ENCODE measurements at places on chromosomes 5 and 9.

- DNase-seq = no peak
Measured at GRCh38 chr5:56861893-56862485, 46.6 kb downstream of the MAP3K1 start.

GRCh38 chr5:1655496-1656270 lies 131.9 kb upstream of the LPCAT1 start:
- no peak for DNase-seq

- no peak for DNase-seq
Measured at GRCh38 chr5:33973271-33973670, 11.2 kb downstream of the SLC45A2 start.

DNA sequence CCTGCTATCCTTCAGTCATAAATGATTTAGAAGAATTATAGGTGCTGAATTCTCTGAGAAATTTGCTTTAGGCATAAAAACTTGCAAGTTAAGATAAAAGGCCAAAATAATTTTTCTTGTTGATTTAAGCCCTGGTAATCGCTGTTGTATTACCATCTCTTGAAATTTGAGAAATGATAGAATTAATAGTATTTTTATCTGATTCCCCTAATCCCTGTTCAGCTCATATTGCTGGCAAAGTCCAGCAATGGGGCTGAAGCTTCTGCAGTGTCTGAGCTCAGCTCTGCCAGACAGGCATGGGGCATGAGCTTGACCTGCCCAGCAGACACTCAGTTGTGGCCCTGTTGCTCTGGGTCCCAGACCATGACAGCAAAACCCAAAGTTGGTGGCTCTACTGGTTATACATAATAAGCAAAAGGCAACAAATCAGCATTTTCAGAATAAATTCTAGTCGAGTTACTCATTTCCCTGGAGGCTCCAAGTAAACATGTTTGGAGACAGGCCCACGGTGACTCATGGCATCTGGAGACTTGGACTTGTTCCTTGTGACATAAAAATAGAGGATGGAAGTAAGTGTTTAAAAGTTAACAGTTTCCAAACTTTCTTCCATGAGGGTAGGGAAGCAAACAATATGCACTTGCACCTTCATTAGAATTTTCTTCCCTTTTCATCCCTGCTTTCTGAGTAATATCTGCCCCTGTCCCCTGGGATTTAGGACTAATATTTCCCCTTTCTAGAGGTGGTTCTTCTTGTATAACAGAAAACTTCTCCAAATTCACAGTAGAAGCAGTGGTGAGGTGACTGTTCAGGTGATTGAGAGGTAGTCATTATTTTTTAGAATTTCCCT lies 60.2 kb upstream of the SLC2A8 start:
- DNase-seq = no peak

- DNase-seq = no peak
Measured at GRCh38 chr9:124045076-124045829, 33.7 kb downstream of the LHX2 start.

DNA sequence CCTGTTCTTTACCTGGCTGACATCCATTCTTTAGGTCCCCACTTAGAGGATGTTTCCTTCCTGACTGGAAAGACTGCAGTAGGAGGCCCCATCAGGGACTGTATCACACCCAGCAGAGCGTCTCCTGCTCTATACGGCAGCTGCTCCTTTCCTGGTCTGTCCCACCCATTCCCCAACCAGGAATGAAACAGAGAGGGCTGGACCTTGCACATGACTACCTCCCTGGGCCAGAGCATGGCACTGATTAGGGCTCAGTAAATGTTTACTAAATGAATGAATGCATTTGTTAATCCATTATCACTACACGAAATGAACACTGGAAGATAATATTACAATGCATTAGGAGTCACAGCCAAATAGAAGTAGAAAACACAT lies 76.4 kb downstream of the ABCA1 start:
- no peak for DNase-seq

GRCh38 chr9:126704892-126705766 lies 91.4 kb downstream of the LMX1B start:
- DNase-seq = peak; percentile 79

DNA sequence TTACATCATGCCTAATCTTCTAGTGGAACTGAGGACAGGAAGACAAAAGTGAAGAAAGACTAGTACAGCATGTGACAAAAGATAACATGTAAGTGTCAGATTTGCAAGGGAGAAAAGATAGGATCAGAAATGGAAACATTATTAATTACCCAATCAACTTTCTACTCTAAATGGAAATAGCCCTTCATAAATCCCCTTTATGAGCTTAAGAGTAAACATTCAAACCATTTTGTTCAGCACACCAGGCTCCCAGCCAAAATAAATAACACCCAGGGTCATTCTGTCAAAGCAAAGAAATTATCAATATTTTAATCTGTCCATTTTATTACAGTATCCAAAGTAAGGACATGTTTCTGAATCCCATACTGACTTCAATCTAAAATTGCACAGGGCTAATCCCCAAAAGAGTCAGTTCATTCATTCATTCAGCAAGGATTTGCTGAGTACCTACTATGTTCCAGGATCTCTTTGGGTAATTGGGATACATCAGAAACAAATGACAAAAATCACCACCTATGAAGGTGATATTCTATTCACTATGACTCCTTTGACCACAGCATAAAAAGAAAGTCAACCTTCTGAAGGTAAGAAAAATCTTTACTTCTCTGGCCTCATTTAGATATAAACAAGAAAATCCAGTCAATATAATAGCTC lies 5.3 kb downstream of the PRELID2 start:
- DNase-seq = no peak

DNA sequence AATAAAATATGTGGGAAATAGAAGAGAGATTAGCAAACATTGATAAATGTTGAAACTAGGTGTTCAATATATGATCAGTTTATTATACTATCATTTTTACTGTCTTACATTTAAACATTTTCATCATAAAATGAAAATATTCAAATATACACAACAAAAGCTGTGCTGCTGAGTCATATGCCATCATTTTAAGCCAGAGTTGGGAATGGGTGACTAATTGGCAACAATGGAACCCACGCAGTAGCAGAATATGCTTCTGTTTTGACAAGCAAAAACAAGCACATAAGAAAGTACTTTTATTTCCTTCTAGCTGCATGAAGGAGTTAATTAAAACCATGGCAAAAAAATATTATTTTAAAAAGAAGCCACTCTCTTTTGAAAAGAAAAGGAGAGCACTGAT lies 340.0 kb upstream of the EDIL3 start:
- no peak for DNase-seq

GRCh38 chr5:140391312-140391711 lies 10.3 kb upstream of the ANKHD1 start:
- no peak for DNase-seq

- DNase-seq = no peak
Measured at GRCh38 chr5:22557251-22557650, 295.9 kb downstream of the CDH12 start.

DNA sequence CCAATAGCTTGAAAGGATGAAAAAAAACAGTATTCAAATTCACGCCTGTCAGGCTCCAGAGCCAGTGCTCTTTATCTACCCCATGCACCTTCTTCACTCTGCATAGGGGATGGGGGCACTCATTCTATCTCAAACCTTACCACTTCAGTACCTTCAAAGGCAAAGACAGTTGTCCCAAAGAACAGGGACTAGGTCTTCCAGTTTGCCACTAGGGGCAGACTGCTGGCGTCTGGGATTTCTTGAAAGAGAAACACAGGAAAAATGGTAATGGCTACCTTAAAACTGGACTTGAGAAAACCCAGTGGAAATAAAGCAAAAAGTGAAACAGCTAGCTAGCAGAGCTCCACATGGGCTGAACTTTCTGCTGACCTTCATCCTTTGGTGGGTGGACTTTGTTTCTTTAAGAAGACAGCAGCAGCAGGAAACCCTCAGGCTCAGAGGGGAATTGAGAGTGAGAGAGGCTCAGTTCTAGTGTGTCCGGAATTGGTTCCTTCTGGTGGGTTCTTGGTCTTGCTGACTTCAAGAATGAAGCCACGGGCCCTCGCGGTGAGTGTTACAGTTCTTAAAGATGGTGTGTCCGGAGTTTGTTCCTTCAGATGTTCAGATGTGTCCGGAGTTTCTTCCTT lies 41.0 kb upstream of the SLC36A1 start:
- DNase-seq = no peak

DNA sequence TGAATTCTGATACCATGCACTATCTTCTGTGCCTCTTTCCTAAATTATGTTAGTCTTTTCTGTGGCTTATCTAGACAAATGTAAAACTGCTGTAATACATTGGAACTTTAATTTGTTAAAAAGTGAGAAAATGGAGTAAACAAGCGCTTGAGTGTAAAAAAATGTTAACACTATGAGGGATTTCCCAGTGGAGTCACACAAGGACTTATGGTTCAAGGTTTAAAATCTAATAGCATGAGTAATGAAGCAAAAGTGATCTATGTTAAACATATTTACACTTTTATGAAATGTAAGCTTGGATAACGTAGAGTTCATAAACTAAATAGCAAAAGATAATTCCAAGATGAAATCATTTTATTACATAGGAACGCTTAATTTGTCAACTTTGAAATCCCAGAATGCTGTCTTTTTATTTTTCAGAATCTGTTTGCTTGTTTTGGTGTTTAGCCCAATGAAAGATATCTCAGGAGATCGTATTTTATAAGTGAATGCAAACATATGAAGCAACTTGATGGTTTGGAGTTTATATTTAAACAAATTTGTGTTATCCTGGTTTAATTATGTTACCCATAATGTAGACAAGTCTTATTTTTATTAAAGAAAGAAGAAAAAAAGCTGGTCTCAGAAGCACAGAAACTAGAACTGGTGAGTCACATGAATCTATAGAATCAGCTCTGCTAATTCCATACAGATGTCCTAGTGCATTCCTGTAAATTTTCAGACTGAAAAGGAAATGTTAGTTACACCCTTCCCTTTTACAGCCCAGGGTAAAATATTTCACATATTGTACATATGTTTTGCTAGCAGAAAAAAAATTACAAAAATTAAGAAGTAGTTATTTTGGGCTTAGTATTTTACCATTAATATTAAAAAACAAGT lies 34.2 kb upstream of the FBN2 start:
- DNase-seq = no peak

GRCh38 chr5:16628376-16628775 lies 11.6 kb upstream of the RETREG1 start:
- no peak for DNase-seq

DNA sequence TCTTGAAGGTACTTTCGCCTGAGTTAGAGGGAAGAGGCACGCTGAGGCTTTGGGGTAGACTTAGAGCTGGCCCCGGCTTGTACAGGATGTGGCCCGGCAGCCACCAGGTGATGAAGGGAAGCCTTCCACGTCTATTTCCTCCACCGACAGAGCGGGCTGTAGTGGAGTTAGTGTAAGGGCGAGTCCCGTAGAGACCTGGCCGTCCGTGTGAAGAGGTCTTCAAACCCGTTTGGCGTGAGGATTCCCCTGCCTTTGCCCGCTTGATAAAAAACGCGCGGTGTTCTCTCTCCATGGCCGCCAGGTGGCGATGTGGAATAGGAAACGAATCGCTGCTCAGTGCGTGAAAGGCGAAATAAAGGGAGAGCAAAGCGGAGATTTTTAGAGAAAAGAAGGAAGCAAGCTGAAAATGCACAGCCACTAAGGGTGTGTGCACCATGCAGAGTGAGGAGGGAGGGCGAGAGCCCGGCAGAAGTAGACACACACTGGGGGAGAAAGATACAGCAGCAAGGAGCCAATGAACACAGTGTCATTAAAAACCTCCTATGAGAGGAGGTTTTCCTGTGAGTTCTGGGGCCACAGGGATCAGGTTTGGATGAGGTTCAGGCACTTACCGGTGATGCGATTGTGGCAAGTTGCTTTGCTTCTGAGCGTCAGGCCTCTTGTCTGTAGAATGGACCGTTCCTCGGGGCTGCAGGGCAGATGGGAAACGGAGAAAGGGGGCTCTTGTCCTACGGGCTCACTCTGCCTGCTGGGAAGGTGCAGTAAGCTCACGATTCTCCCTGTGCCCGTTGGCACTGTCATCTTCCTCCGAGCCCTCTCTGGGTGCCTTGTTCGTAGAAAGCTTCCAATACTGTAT lies 34.2 kb downstream of the STC2 start:
- peak; percentile 53 for DNase-seq

DNA sequence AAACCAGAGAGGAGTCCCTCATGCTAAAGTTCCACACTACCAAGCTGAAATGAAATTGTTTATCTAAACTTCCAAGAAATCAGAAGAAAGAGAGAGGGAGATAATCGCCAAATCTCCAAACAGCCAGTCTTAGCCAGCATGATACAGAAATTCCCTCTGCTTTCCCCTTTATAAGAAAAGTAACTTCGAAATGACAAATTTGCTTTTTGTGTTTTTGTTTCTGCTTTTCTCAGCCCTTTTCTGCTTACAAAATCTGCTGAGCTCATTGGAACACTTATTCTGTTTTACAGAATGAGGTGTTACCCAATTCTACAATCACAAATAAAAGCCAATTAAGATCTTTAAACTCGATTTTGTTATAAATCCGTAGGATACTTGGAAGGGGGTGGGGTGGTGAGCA lies 72.9 kb downstream of the SFXN1 start:
- no peak for DNase-seq

DNA sequence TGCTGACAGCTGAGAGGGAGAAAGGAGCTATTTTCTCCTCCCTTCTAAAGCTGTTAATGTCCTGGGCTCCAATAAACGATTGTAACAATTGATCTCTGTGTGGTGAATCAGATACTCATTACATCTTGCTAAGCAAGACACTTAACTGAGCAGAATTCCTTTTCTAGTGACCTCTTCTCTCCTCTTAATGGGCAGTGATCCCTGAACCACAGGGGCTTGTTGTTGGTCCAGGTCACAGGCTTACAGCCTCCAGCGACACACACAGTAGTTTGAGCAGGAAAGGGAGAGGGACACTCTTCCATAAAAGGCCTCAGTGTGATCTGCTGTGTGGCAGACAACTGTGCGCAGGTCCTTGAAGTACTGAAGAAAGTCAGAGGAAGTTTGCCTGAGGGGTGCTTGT lies 58.5 kb upstream of the MYO10 start:
- DNase-seq = no peak

GRCh38 chr5:16140417-16140816 lies 39.2 kb downstream of the MARCHF11 start:
- DNase-seq = no peak

Data from activated B cell treated with CpG ODN at 0.5 μM for 24 hours (primary cell).